ENCODE measurements at places on chromosomes 11 and 22. TPM values are rescaled to one million over a fixed set of nuclear protein-coding genes. Genes with fewer than 3 reads are reported as not detected.

The TIMP3 gene
- polyA plus RNA-seq, result 375 TPM

DNA sequence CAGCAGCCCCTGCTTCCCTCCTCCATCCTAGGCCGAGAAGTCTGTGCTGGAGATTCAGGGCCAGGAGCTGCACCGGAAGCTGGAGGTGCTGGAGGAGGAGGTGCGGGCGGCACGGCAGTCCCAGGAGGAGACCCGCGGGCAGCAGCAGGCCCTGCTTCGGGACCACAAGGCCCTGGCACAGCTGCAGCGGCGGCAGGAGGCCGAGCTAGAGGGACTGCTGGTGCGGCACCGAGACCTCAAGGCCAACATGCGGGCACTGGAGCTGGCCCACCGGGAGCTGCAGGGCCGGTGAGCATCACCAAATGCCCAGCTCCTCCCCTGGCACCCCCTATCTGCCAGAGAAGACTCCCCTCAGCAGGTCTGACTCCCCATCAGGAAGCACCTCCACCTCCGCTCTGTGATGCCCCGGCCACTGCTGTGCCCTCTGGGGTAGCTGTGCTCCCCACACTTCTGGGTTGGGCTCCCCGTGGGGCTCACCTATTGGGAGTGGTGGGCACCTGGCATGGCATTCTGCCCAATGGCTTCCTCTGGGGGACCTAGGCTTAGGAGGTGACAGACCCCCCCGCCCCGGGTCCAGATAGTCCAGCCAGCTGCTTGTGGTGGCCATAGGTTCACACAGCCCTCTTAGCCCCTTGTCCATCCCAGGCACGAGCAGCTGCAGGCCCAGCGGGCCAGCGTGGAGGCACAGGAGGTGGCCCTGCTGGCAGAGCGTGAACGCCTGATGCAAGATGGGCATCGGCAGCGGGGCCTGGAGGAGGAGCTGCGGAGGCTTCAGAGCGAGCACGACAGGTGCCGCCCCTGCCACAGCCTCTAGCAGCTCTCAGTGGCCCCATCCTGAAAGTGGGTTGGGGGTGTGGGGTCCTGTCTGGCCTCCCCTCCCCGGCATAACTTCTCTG is 6.6 kb upstream of the RPS6KA4 start:
- no peaks in the 10 kb centered on the region for H3K36me3 ChIP-seq
- peaks cover 4% of the 10 kb centered on the region for H3K4me1 ChIP-seq
- H3K27me3 ChIP-seq, result no peaks in the 10 kb centered on the region
- no peak overlapping the region for H3K4me3 ChIP-seq
- DNase-seq, result no peak
- H3K27ac ChIP-seq, result no peak overlapping the region

DNA sequence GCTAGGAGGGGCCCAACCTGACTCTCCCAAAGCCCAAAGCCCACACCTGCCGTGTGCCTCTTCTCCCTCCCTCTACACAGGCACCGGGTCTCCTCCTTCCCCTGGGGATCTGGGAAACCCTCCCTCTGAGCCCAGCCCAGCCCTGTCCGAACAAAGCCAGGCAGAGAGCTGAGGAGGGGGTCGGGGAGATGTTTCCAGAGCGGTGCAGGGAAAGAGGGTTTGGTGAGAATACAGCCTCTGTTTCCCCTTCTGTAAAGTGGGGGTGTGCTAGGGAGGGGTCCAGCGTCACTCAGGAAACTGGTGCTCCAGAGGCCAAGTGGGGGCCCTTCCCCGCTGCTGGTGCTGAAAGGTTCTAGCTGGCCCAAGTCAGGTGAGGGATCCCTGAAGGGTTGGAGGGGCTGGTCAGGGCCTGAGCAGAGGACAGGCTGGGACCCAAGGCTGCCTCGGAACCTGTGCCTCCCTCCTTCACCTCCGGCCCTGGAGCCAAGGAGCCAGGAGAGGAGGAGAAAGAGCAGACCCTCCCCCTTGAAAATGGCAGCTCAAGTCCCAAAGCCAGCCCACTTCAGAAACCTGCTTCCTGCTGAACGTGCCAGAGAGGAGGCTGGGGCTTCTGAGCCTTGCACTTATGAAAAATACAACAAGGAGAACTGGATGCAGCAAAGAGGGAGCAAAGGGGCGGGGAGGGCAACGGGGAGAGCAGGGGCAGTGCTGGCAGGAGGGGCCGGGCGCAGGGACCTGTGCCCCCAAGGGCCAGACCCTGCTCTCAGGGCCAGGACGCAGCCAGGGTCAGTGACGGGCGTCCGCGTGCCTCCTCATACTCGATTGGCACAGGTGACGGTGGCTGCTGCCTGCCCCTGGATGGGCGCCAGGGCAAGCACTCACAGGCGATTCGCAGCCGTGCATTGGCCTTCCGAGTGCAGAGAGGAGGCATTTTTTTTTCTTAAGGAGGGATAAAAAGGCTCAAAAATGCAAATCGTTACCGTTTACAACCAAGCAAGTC is 43.2 kb downstream of the MACROD1 start:
- H3K4me1 ChIP-seq, result peaks cover 15% of the 10 kb centered on the region
- peak overlapping the region; percentile 27 for H3K27ac ChIP-seq
- no peak overlapping the region for H3K4me3 ChIP-seq
- no peaks in the 10 kb centered on the region for H3K27me3 ChIP-seq

GRCh38 chr11:107493117-107493516 is 35.5 kb upstream of the CWF19L2 start:
- no peak overlapping the region for H3K27ac ChIP-seq
- H3K4me3 ChIP-seq, result no peak overlapping the region
- H3K4me1 ChIP-seq, result no peaks in the 10 kb centered on the region
- no peaks in the 10 kb centered on the region for H3K27me3 ChIP-seq
- H3K36me3 ChIP-seq, result no peaks in the 10 kb centered on the region

DNA sequence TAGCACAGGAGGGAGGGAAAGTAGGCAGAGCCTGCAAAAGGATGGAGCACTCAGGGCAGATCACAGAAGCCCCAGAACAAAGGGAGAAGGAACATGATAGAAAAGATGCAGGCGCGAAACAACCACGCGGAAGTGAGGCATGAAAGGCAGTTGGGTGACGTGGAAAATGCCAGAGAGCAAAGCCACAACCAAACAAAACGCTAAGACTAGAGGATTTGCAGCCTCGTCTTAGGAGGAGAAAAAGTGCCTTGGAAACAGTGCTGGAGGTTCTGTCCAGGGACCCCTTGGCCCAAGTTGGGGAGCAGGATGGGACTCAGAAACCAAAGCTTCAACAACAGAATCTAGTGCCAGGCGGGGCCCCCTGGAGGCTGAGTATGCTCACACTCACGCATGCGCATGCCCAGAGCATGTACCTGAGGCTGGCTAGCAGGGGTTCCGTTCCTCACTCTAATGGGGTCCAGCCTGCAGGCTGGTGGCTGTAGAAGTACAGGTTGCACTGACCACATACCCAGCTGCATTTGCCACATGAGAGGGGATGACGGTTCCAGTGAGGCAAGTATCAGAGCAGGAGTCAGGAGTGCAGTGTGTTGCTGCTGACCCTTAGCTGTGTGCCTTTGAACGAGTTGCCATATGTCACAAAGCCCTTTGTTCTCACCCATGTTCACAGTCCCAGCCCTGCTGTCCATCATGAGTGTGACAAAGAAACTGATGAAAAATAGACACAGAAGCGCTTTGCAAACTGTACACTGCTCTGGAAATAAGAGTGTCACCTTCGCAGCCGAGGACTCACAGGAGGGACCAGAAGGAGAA is 568.6 kb upstream of the CADM1 start:
- no peak overlapping the region for H3K4me3 ChIP-seq
- H3K4me1 ChIP-seq, result no peaks in the 10 kb centered on the region
- no peaks in the 10 kb centered on the region for H3K36me3 ChIP-seq
- H3K27me3 ChIP-seq, result no peaks in the 10 kb centered on the region
- no peak for DNase-seq

DNA sequence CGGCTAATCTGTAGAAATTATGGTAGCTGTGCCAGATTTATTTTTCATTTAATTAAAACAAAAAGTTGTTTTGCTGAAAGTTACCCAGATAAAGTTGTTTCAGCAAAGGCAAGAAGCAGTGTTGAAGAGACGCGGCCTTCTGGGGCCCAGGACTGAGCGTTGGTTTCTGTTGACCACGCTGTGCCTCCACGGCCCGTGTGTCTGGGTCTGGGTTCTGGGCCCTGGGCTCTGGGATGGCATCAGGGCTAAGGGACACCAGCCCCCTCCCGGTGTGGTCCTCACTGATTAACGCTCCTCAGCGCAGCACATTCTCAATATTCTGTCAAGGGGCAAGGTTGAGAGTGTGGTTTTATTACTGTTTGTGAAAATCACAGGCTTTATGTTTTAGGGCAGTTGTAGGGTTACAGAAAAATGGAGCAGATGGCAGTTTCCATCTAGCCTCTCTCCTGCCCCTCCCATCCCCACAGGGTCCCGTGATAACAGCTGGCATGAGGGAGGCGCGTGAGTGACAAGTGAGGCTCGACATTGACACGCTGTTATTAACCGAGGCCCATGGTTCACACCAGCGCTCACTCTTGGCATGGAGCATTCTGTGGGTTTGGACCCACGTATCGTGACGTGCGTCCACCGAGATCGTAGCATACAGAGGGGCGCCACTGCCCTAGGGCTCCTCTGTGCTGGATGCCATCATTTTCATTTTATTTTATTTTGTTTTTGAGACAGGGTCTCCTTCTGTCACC is 1231.4 kb downstream of the BRD1 start:
- no peaks in the 10 kb centered on the region for H3K27me3 ChIP-seq
- DNase-seq, result no peak
- no peaks in the 10 kb centered on the region for H3K36me3 ChIP-seq
- H3K27ac ChIP-seq, result no peak overlapping the region
- no peak overlapping the region for H3K4me3 ChIP-seq

DNA sequence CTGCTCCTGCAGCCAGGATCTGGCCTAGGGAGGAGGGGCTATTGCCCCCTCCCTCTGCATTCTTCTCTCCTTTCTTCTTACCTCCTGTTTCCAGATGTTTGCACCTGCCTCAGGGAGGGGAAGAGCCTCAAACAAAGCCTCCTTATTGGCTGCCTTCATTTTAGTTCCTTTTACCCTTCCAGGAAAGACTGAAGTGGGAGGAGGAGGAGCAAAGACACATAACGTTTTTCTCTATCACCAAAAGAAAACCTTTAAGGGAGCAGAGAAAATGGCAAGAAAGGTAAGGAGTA is 13.3 kb upstream of the CHRM1 start:
- DNase-seq, result no peak
- no peak overlapping the region for H3K27ac ChIP-seq

DNA sequence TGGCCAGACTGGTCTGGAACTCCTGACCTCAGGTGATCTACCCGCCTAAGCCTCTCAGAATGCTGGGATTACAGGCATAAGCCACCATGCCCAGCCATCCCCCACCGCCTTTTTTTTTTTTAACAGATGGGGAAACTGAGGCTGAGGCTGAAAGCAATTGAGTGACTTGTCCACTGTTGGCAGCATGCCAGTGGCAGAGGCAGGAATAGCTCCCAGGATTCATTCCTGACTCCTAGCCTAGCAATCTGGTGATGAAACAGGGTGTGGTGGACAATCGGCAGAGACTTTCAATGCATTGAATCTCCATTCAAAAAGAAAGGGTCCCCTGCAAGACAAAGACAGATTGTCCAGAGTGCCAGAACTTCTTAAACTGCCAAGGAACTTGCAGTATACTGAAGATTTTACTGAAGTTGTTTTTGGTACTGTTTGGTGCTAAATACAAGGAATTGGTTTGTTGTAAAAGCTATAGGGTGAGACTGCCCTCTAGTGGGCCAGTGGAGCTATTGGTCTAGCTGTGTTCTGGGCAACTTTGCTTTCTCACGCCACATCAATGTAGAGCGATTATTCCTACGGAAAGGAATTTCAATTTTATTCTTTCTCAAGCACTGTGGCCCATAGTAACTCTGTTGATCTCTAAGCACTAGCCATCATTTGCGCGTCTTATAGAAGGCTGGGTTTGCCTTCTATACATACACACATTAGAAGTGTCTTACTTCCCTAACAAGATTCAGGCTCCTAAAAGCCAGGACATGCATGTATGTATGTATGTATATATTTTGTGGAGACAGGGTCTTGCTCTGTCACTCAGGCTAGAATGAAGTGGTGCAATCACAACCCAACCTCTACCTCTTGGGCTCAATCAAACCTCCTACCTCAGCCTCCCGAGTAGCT is 21.0 kb downstream of the C22orf31 start:
- H3K4me1 ChIP-seq, result peaks cover 9% of the 10 kb centered on the region
- H3K27ac ChIP-seq, result peak overlapping the region; percentile 63
- peak; percentile 86 for DNase-seq
- H3K4me3 ChIP-seq, result no peak overlapping the region
- H3K27me3 ChIP-seq, result no peaks in the 10 kb centered on the region

All from fibroblast of lung (primary cell).